Uterus (tissue), 4 donors: ENCODE measurements at places on chromosomes 16 and 17. TPM values are rescaled to one million over a fixed set of nuclear protein-coding genes. Genes with fewer than 3 reads are reported as not detected.

DNA sequence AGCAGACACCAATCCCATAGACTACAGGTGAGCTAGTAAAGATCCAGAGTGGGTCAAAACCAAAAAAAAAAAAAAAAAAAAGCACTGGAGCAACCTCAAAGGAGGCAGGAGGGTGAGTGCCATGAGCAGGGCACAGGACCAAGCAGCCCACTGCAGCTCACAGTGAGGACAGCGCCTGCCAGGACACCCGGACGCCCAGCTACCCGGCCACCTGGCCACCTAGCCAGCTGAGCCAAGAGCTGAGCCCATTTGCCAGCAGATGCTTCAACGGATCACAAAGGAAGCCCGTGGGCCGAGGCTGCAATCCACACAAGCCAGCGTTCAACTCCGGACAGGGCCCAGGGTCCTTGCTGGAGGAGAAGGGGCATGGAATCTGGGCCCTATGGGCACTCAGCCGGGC, 15.1 kb downstream of the AXIN1 start:
- H3K4me3 ChIP-seq, result no peak overlapping the region
- no peak overlapping the region for H3K27ac ChIP-seq
- H3K36me3 ChIP-seq, result no peaks in the 10 kb centered on the region
- DNase-seq, result no peak
- no peaks in the 10 kb centered on the region for H3K4me1 ChIP-seq

- no peaks in the 10 kb centered on the region for H3K4me1 ChIP-seq
- no peaks in the 10 kb centered on the region for H3K36me3 ChIP-seq
- no peaks in the 10 kb centered on the region for H3K27me3 ChIP-seq
Measured at GRCh38 chr16:89899879-89900481, 18.7 kb upstream of the MC1R start.

DNA sequence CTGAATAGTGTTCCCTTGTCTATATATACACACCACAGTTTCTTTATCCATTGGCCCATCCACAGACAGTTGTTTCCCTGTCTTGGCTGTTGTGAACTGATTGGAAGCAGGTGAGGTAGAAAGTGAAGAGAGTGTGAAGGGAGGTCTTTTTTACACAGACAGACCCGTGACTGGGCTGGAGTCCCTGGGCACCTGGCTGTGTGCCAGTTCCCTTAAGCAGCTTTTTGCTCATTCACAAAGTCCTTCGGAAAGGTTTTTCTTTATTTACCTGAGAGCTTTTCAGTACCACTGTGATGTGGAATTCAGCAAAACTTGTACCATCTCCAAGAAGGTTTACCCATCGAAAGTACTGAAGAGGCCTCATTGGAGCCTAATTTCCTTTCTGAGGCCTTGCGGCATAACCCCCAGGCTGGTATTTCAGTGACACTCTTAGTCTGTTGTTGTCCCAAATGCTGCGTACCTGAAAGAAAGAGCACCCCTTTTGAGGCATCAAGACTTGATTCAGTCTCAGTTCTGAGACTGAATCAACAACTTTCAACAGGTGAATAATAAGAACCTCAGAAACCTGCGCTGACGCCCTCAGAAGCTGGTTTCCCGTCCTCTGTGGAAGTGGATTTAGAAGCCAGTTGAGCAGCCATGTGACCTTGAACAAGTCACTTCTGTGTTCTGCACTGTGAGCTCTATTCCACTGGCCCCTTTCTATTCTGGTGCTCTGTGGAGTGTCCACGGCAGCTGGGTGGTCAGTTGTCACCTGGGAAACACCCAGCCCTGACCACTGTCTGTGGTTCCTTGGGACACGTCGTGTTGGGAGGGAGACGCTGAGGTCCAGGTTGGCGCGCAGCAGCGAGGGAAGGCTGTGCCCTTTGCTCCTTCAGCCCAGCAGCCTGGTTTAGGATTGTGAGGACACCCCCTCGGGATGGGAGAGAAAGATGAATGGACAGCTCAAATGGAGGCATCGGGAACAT, 53.9 kb upstream of the CRISPLD2 start:
- DNase-seq, result no peak
- no peaks in the 10 kb centered on the region for H3K27me3 ChIP-seq
- no peaks in the 10 kb centered on the region for H3K36me3 ChIP-seq
- H3K4me3 ChIP-seq, result no peak overlapping the region
- peak overlapping the region; percentile 39 for H3K27ac ChIP-seq
- H3K4me1 ChIP-seq, result no peaks in the 10 kb centered on the region

MYH3 gene
- total RNA-seq, result 4.4 TPM

BRICD5 gene
- total RNA-seq, result 16.9 TPM

CNOT1 gene
- 173 TPM for total RNA-seq

ALDH3A2 gene
- total RNA-seq, result 166 TPM

BAIAP3 gene
- 5.5 TPM for total RNA-seq

HS3ST2 gene
- total RNA-seq, result not detected
